ENCODE measurements at places on chromosomes 7 and 10.

- DNase-seq = no peak
Observed at GRCh38 chr10:112433136-112433535, 13.6 kb downstream of the ZDHHC6 start.

DNA sequence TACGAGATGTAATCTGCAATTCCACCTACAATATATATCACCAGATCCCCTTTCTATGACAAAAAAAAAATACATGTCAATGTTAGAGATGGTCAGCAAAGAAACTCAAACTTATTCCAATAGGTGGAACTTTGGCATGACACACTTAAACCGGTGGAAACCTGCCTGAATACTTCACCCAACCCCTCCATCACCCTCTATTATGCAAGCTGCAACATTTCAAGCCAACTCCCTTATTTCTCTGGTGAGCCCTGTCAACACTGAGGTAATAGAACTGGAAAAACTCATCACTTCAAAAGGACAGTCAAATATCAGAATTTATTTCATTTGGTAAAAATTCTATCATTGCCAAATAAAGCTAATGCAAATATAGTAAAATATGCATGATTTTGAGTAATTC, 3.6 kb downstream of the ZNF438 start:
- DNase-seq = no peak

DNA sequence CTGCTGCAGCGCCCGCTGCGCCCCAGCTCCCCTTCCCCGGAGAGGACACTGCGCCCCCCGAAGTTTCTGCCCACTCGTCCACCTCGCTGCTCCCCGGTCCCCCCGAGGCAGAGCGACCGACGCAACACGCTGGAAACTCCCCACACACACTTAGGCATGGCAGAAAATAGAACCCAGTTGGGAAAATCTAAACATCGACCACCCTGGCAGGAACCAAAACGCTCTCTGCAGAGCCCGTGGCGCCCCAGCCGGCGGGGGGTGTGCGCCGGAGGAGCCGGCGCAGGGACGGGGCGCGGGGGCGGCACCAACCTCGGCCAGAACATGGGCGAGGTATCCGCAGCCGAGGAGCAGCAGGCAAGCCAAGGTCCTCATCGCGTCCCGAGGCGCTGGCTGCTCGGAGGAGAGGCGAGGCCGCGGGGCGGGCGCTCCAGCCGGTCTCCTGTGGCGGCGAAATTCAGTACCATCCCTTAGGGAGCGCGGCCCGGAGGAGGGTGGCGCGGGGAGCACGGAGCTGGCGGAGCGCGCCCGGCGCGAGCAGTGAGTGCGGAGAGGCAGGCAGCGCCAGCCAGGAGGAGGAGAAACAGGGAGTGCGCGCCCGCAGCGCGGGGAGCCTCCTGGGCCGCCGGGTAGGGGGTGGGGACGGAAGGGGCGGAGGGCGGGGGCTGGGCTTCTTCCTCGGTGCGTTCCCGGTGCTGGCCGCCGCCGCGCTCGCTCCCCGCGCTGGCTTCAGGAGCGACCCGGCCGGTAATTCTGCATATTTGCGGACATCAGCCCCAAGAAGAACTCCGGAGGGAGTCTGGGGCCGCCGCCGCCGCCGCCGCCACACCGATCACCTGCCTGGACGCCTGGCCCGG, 789 bp downstream of the PDGFA start:
- DNase-seq = peak; percentile 24

DNA sequence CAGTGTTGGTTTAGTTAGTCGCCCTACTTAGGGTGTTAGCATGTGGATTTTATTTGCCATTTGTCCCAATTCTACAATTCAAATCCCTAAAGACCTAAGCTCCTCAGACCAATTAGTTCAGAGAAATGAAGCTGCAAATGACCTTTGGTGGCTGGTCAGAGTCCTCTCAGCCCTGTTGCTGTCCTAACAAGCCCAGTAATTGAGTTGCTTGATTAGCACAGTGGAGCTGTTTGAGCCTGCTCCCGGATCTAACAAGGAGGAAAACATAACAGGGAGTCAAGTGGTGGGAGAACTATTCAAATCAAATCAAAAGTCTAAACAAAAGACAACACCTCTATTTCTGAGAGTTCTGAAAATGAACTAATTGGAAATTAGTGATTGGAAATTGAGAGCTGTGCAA, 22.1 kb downstream of the ZDHHC6 start:
- no peak for DNase-seq

DNA sequence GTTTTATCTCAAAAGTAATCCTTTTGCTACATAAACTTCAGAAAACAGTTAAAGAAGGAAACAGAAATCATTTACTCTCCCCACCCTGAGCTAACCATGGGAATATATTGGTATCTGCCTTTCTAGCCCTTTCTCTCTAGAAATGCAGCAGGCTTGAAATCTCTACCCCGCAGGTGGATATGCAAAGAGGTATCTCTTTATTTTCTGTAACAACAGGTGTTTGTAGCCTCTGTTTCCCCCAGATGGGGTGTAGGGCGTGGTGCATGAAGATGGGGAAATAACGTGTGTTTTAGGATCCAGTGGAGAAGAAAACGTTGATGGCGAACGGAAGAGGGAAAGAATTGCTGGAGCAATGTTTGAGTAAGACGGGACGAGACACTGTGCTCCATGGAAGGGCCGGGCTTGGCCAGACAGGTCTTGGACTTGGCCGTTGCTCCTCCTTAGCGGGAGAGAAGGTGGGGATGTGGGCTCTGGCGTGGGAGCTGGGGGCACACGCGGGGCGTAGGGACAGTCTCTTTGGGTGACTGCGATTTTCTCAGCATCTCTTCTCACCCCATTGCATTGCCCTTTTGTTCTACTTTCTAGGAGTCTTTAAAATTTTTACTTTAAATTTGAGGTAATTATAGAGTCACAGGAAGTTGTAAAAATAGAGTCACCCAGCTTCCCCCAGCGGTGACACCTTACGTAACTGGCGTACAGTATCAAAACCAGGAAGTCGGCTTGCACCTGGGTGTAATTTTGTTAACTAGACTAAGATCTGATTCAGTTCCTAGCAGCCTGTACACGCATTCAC, 82.9 kb downstream of the ELFN1 start:
- DNase-seq = no peak

DNA sequence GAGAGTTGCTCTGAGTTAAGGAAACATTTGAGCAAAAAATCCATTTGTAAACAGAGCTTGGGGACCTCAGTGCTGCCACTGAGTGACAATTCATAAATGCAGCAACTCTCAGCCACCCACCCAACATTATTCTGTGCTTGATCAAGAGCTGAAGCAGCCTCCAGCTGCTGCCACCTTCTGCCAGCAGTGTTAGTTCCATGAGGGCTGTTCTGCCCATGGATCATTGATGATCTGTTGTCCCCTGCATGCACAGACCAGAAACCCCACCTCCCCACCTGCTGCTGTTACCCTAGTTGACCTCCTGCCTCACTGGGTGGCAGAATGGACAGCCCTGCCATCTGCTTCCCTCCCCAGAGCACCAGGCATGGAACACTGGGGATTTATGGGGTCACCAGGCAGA, 305.4 kb downstream of the KCNMA1 start:
- no peak for DNase-seq

GRCh38 chr7:74028321-74028838, 407 bp downstream of the ELN start:
- DNase-seq = no peak

DNA sequence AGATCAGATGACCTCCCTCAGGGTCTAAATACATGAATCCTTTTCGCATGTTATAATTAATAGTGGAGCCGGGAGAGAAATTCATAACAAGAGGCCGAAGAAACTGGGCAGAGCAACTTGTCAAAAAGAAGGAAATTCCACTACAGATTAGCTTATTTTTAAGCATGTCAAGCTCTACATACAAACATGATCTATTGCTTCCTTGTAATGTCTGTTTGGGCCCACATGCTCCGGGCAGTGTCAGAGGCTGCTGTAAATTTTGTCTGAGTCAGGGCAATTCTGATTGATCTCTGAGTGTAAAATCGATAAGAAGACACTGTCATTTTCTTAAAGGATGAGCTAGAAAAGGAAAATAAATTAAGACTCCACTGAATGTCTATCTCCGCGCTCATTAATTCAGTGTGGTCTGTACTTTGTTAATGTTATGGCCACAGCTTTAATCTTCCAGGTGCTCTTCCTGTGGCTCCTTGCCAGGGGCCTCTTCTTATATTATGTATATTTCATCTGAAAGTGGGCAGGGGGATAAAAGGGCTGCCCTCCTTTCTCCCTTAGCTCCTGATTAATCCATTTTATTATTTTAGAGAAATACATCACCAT, 194.1 kb upstream of the SP8 start:
- no peak for DNase-seq

DNA sequence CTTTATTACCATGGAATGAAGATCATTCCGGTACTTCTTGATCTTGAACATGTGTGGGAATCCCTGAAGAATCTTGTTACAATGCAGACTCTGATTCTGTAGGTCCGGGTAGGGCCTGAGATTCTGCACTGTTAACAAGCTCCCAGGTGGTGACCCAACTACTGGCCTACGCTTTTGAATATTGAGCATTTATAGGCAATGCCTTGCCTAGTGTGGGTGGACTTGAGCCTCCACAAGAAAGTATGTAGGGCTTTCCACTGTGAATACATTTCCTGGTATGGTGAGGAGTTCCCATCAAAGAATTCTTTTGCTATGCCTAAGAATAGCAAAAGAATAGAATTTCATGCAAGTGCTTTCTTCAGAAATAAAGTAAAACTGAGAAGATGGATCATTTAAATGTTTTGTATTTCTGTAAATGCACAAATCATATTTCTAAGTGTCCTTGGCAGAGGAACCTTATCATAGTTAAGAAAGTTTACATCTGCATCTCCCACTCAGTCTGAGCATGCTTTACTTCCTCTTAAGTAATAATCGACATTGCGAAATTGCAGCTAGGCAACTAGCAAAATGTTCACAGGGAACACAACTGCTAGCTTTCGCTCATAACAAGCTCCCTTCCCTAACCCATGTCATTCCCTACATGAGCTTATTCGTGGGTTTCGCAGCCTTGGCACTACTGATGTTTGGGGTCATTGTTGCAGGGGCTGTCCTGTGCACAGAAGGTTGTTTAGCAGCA, 71.4 kb downstream of the AHR start:
- peak; percentile 8 for DNase-seq

GRCh38 chr7:39958038-39958437, 8.0 kb downstream of the CDK13 start:
- DNase-seq = no peak

DNA sequence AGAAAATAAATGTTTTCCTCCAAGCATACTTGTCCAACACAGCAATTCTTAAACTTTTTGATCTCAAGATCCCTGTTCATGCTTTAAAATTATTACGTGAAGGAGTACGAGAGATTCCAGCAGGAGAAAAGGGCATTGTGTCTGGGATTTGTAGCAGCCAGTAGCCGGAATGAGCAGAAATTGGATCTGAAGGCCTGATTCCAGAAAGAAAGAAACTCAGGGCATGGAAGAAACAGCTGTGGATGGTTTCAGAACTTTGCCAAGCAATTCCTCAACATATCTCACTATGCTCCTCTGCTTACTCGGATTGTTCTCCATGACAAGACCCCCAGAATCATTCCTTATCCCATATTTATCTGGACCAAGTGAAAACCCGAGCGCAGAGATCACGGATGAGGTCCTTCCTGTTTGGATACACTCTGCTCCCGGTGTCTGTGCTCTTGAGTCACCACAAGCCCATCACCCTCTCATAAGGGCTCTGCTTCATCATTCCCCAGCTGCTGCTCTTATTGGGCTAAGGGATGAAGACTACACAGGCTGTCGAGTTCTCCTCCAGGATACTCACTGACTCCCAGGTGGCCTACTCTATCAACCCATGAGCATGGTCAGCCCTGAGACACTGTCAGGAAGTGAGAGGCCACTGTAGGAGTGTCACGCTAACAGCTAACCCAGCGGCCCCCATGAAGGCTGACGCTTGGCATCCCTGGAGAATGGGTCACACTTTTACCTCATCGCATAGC, 121.0 kb upstream of the LANCL2 start:
- DNase-seq = no peak

- no peak for DNase-seq
Observed at GRCh38 chr7:76065016-76065612, 17.2 kb downstream of the MDH2 start.

DNA sequence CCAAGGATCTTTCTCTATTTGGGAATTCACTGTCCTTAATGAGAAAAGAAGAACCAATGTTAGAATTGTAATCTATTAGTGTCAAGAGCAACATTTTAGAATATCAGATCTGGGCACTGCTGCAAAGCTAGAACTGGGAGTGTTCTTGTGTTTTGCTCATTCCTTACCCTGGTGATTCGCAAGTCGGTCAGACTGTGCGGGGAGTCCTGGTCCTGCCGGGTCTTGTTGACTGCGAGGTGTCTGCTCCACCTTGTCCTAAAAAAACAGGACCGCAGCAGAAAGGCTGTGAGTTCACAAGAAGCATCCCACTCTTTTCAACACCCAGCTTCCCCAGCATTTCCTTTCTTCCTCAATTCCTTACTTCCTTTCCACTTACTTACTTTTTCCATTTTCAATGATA, 79.0 kb downstream of the GRB10 start:
- no peak for DNase-seq

DNA sequence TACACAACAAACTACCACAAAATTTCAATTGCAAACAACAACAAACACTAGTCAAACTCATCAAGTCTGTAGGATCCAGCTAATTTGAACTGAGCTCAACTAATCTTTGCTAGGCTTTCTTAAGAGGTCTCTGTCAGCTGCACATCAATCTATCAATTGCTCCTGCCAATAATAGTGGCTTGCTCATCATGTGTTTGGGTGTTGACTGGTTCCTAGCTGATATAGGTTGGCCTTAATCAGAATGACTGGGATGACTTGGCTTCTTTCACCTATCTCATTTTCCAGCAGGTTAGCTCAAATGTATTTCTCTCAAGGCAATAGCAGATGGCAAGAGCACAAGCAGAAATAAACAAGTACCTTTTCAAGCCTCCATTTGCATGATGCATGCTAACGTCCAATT, 370.3 kb upstream of the NFE2L3 start:
- DNase-seq = no peak

- DNase-seq = no peak
Observed at GRCh38 chr7:41104631-41105030, 598.3 kb downstream of the INHBA start.

DNA sequence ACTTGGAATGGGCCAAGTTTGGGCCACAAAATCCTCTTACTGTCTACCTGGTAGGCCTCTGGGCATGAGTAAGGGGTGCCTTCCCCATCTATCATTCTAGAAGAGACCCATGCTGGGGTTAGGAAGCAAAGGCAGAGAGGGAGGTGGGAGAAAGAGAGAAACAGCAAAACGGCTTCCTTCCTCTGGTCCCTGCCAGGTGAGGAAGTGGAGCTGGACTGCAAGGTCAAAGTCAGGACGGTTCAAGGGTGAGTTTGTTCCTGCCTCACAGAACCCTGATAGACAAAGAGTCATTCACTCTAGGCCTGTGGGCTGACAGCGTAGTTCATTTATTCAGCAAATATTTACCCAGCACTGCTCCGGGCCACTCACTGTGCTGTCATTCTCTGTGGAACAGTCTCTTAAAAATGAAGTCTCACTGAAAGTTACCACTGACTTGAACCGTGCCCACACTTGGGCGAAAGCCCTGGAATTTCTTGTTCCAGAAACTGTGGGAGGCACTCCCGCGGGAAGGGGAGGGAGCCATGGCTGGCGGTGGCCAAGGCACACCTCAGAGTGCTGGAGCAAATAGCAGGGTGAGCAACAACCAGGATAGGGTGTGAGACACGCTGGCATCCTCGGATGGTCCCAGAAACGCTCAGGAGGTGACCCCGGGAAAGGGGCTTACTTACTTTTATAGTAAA, 26.2 kb upstream of the ECHDC3 start:
- no peak for DNase-seq
